SHP77 treated with DMSO at 0.1 percent for 48 hours (cell line): ENCODE measurements at places on chromosomes 1 and 21.

DNA sequence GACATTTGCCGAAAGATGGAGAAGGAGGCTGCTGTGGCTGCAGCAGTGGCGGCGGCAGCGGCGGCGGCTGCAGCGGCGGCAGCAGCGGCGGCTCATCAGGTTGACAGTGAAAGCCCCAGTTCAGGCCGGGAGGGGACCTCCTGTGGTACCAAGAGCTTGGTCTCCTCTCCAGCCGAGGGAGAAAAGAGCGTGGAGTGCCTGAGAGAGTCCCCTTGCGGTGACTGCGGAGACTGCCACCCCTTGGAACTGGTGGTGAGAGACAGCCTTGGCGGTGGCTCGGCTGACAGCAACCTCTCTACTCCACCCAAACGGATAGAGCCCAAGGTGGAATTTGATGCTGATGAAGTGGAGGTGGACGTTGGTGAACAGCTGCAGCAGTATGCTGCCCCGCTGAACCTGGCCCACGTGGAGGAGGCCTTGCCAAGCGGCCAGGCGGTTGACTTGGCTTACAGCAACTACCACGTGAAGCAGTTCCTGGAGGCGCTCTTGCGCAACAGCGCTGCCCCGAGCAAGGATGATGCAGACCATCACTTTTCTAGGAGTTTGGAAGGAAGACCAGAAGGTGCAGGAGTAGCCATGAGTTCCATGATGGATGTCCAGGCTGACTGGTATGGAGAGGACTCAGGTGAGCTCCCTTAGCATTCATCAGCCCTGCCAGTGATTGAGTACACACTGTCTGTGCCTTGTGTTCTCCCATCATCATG is 6.3 kb downstream of the ZBTB8B start:
- no peak for DNase-seq

DNA sequence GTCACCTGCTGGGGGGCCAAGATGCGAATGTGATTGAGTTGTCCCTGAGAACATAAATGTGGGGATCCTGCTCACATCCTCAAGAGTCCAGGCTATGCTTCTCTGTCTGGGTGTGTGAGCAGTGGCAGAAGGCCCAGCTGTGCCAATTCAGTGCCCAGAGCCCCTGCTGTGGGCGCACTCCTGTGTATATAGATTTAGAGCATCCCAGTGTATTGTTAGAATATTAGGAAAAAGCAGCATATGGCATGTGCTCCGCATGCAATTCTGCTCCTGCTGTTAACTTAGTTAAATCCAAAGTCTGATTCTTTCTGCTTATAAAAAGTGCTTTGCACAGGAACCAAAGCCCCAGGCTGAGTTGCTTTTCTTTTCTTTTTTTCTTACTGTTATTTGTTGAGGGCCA is 37.8 kb downstream of the FAM78B start:
- no peak for DNase-seq

GRCh38 chr1:241356187-241356518 is 852 bp downstream of the RGS7 start:
- DNase-seq, result no peak

DNA sequence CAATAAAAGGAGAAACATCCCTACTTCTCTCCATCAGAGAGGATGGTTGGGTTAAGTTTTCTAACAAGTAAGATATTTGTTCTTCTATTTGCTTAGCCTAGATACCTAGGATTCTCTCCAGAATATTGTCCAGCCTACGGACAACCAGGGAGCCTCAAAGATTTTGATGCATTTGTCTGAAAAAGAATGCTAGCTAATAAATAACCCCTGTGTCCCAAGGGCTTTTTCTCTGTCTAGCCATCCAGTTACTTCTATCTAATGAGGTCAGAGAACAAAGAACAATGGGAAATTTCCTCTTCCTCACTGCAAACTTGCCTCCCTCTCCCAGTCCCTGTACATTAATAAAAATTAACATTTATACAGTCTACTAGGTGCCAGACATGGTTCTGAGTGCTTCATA is 810 bp downstream of the RGS5 start:
- DNase-seq, result no peak

DNA sequence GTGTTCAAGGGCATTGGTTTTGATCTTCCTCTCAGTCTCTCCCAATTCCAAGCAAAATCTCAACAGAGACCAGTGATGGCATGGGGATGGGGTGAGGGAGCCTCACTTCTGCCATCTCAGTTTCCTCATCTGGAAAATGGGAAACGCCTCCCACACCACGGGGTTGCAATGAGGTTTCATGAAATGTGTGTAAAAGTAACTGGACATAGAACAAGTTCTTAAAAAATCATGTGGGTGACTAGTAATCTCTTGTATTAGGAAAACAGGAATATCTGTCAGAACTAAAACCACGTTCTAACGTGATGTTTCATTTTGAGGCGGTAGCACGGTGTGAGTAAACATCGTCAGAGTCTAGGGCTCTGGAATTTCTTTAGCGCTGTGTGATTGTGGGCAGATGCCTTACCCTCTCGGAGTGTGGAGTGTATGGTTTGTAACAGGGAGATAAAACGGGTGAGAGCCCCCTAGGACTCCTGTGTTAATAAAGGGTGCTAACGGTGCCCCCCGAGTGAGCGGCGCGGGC is 55.5 kb upstream of the DNAJC6 start:
- peak; percentile 72 for DNase-seq

GRCh38 chr1:44029260-44029910 is 1.9 kb downstream of the SLC6A9 start:
- no peak for DNase-seq

GRCh38 chr1:10529091-10529490 is 54.3 kb downstream of the PEX14 start:
- DNase-seq, result no peak

- DNase-seq, result no peak
Observed at GRCh38 chr1:89865498-89866382, 44.9 kb downstream of the LRRC8D start.

- no peak for DNase-seq
Observed at GRCh38 chr21:17697473-17697872, 84.8 kb upstream of the BTG3 start.

GRCh38 chr1:203556047-203556851 is 62.3 kb downstream of the OPTC start:
- no peak for DNase-seq

DNA sequence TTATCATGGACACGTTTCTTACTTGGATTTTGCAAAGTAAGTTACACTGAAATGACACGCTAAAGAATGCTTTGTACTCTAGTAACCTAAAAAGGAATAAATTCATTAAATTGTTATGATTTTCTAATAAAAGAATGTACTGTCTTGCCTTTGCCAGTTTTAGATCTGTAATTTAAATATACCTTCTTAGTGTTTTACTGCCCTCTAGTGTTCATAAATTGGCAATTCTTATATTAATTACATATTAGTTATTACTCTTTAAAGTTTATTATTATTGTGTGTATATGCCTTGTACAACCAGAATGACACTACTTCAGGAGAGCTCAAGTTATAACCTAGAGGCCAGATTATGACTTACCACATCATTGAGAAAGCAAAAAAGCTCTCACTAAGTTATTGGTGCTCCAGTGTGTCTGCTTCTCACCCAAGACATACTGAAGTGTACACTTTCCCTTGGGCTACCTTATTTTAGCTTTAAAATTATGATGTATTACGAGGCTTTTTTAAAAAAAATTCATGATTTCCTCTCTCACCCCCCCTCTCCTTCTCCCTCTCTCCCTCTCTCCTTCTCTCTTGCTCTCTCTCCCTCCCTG is 169.9 kb downstream of the HS2ST1 start:
- DNase-seq, result peak; percentile 1

DNA sequence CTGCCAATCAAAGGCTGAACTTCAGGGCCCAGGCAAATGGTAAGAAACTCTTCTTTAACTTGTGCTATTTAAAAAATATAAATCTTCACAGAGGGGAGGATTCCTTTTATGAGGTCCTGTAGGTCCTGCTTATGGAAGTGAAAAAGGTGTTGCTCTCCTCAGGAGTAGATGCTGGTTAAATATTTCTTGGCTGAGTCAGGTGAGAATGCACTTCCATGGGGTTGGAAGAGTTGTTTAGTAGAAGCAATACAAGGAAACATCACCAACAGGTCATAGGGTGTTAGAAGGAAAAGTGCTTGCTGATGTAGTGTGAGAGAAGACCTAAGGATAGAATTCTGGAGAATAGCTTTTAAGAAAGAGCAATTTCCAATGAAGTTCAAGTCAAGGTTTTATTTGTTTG is 42.2 kb upstream of the ATP1A1 start:
- no peak for DNase-seq

DNA sequence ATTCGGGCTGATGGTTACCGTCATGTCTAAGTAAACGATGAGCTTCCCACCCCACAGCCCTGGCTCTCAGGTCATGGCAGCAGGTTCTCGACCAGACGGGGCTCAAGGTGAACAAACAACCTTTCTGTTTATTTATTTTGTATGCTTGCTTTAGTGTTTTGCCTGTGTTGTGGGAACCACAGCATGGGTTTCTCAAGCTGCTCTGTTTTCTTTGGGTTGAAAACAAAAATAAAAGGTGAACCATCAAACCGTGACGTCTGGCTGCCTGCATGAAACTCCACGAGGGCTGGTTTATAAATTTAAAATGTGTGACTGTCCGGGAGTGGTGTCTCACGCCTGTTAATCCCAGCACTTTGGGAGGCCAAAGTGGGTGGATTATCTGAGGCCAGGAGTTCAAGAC is 28.0 kb downstream of the TMEM51 start:
- no peak for DNase-seq

GRCh38 chr1:213670692-213671023 is 317.1 kb upstream of the PROX1 start:
- DNase-seq, result no peak

GRCh38 chr1:15758343-15758931 is at the start of gene FBLIM1:
FBLIM1 (plus strand) TSS chr1:15758795; CDS start chr1:15764984, 6,189 bp downstream.
- DNase-seq, result no peak

GRCh38 chr1:234926559-234927311 is 201.9 kb downstream of the TOMM20 start:
- no peak for DNase-seq

- no peak for DNase-seq
Observed at GRCh38 chr21:30800605-30801004, 12.5 kb downstream of the KRTAP8-1 start.

DNA sequence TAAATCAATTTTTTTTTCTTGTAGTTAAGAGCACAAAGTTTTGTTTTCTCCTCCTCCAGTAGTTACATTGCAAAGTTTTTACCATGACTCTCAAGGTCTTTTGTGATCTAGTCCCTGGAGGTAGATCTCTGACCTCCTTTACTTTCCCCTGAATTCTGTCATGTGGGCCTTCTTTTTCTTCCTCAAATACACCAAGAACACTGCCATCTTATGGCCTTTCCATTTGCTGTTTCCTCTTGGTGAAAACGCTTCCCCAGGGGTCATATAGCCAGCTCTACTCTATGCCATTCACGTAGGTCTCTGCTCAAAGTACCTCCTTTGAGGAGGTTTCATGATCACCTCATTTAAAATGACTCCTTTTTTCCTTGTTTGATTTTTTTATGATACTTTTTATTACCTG is 2.7 kb downstream of the DDX20 start:
- DNase-seq, result no peak

GRCh38 chr1:53906121-53906520 is 12.1 kb downstream of the DIO1 start:
- DNase-seq, result no peak

- no peak for DNase-seq
Observed at GRCh38 chr1:174794861-174795260, 204.9 kb upstream of the CACYBP start.

DNA sequence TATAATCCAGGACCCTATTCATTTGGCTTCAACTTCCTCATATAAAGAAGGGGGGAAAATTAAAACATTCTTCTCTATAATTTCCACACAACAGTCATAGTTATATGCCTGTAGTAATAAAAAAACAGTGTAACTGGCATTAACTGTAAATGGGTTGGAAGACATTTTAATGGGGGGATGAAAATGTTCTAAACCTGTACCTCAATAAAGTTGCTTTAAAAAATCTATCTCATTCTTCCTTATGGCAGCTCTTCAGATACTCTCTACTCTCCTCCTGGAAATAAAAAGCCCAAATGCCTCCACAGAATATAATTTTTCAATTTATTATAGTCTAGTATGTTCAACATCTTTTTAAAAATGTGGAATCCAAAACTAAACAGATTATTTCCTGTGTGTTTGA is 2.6 kb downstream of the LRRIQ3 start:
- no peak for DNase-seq

- DNase-seq, result no peak
Observed at GRCh38 chr1:16134906-16135305, 21.0 kb downstream of the EPHA2 start.

GRCh38 chr1:117795190-117795589 is 134.2 kb downstream of the GDAP2 start:
- no peak for DNase-seq

DNA sequence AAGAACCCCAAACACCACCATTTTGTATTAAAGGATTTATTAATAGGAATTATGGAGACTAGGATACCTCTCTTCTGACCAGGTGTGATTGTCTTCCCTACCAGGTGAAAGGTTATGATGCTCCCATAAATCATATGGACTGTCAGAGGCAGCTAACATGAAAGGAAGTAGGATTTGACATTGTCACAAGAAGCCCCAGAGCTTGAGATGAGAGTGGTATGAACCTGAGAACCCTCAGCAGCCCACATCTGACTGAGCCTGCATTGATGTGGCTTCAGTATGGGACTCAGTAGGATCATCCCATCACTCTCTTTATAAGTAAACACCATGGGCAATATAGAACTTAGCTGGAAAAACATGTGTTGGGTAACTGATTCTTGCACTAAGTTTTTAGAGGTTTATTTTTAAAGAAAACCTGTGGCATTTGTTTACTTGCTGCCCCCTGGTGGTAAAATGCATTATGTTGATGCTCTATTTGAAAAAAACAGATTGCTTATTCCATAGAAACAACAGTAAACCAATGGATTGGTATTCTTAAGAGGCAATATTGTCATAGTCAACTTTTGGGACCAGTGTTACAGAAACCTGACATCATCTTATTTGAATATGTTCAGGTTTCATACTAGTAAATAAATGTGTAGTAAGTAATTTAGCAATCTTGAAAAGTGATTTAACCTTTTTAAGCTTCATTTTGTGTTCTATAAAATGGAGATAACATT is 16.6 kb upstream of the CACYBP start:
- DNase-seq, result no peak

DNA sequence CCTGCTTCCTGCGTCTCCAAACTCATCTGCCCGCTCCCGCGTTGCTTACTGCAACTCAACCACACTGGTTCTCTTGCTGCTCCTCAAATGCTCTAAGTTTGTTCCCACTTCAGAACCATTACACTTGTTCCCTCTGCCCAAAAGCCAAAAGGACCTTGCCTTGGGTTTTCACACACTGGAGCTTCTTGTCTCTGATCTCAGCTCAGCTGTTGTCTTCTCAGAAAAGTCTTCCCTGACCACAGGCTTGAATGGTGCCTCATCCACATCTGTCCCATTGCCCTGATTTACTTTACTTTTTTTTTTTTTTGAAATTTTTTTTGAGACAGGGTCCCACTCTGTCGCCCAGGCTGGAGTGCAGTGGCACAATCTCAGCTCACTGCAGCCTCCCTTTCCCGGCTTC is 44.3 kb upstream of the SYT14 start:
- DNase-seq, result no peak

GRCh38 chr1:209154912-209155311 is 428.6 kb upstream of the CAMK1G start:
- DNase-seq, result no peak
